Activated T-cell treated with anti-CD3 and anti-CD28 coated beads, Interleukin-2, amount 50 U/mL, for 72 hours (primary cell): ENCODE measurements at places on chromosomes 1 and 21. TPM values are rescaled to one million over a fixed set of nuclear protein-coding genes. Genes with fewer than 3 reads are reported as not detected.
A peak's percentile ranks its signal among the peaks of the same experiment; 100 is the strongest.

DNA sequence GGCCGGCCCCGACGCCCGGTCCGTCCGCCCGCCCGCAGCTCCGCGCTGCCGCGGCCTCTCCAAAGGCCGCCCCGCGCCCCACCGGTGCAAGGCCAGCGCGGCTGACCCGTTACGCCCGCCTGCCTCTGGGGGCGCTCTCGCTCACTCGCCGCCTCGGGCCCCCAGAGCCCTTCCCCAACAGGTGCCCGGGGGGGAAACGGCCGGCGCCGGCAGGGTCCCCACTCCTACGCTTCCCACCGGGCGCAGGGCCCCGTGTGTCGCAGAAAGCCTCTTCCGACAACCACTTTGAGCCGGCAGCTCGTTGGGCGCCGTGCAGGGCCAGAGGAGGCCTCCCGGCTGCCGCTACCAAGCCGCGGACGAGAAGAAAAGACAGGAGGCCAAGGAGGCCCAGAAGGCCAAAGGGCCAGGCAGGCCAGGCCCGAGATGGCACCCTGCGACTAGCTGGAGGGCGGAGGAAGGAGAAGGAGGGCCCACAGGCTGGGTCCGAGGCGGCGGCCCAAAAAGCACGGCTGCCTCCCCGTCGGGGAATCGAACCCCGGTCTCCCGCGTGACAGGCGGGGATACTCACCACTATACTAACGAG is 64.9 kb upstream of the FCGR2A start:
- H3K27me3 ChIP-seq, result peaks cover 35% of the 10 kb centered on the region
- peak; percentile 83 for DNase-seq
- H3K27ac ChIP-seq, result peak overlapping the region; percentile 94
- peak overlapping the region; percentile 95 for H3K4me3 ChIP-seq
- H3K36me3 ChIP-seq, result peaks cover 1% of the 10 kb centered on the region

DNA sequence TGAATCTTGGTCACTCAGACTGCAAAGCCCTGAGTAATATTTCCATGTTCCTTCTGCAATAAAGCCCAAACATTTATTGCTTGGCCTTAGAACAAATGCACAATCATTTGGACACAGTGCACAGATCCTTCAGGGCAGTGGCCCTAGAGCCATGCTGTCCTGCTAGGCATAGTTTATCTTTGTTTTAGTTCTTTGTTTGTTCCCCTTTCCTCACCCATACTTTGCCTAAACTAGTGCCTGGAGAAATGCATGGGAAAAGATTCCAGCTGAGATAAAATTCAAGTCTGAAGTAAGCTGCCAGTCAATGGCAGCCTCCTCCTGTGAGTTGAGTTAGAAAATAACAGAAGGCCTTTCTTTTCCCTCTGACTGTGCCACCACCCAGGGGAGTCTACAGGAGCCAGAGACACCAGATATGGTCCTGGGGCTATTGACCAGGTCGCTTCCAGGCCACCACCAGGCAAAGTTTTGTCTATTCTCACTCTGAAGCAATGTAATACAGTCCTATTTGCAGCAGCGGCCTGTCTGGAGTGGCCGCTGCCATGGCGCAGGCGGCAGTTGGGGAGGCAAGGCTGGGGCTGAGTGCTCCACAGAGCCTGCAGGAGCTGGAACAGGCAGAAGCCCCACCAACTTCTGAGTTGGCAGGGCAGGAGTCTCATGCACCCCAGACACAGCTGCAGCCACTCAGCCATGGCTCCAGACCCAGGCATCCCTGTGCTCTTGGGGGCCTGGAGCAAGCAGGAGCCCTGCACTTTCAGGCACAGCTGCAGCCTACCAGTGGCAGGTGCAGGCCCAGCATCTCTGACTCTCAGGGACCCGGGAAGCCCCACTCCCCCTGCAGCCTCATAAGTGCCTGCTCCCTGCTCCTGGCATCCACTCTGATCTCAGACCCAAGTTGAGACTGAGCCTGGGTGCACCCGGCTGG is 258.6 kb downstream of the GPATCH2 start:
- H3K27me3 ChIP-seq, result no peaks in the 10 kb centered on the region
- peaks cover 1% of the 10 kb centered on the region for H3K36me3 ChIP-seq
- no peak overlapping the region for H3K4me3 ChIP-seq
- H3K4me1 ChIP-seq, result peaks cover 5% of the 10 kb centered on the region
- H3K27ac ChIP-seq, result no peak overlapping the region

GRCh38 chr1:61174060-61174795 is 91.9 kb downstream of the NFIA start:
- peaks cover 6% of the 10 kb centered on the region for H3K4me1 ChIP-seq
- DNase-seq, result no peak
- peaks cover 19% of the 10 kb centered on the region for H3K27me3 ChIP-seq
- no peak overlapping the region for H3K4me3 ChIP-seq

GRCh38 chr21:42796327-42797062 is 82.8 kb downstream of the WDR4 start:
- peaks cover 14% of the 10 kb centered on the region for H3K4me1 ChIP-seq
- peaks cover 6% of the 10 kb centered on the region for H3K27me3 ChIP-seq
- no peak for DNase-seq

DNA sequence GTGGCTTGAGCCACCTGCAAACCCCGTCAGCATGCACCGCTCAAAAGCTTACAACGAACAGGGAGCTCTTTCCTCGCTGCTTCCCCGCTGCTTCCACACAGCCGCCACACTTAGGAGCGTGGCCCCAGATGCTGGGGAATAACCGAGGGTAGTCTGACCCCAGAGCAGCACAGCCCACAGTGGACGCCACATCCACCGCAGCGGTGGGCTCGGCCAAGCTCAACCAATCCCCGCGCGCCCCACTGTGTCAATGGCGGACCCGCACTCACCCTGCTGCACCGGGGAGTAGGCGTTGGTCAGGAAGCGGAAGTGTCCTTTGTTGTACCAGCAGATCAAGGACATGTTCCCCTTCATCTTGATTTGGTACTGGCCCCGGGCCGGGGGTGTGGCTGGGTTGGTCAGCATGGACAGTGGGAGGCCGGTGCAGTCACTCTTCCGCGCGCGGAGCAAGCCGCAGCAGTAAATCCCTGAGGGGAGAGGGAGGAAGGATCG is 93.5 kb downstream of the PGBD5 start:
- peaks cover 8% of the 10 kb centered on the region for H3K4me1 ChIP-seq
- H3K27me3 ChIP-seq, result peaks cover 13% of the 10 kb centered on the region
- no peak overlapping the region for H3K27ac ChIP-seq
- H3K4me3 ChIP-seq, result no peak overlapping the region

Gene CD53
- 249 TPM for total RNA-seq

Gene FAM110D
- total RNA-seq, result not detected
